Stimulated activated CD8-positive, alpha-beta memory T cell treated with anti-CD3 and anti-CD28 coated beads, Interleukin-12 subunit alpha, Interleukin-12 subunit beta, amount 100 ng/mL, for 4 hours (primary cell): ENCODE measurements at places on chromosomes 5 and 9.

DNA sequence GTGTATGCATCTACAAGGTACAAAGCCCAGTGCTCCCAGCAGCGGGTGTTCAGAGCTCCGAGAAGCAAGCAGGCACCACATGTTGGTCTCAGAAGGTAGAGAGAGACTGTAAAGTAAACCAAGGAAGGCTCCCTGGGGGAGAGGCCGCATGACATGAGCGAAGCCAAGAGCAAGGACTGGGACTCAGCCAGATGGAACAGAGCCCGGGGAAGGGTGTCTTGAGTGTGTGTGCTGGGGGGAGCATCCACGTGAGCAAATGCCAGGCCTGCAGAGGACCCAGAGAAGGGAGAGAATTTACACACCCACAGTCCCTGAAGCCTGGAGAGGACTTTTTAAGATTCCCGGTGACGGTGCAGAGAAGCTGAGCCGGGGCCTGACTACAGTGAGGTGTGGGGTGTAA is 15.2 kb upstream of the KCNIP1 start:
- DNase-seq, result no peak

DNA sequence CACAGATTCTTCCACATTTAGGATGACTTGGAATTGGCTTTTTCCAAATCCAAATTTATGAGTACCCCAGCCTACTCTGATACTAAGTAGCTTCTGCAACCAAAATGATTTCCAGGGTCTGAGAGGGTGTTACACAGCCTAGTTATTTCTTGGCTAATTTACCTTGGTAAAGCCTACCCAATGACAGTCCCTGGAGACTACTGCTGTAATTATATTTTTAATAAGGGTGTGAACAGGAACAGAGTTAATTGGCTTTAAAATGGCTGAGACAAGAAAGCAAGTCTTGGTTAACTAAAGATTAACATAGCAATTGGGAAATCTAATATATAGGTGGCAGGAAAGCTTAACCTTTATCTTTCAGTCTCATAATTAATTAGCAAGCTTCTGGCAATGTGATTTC is 9.3 kb downstream of the PRLR start:
- DNase-seq, result no peak

- no peak for DNase-seq
Measured at GRCh38 chr9:111909444-111909843, 12.8 kb downstream of the UGCG start.

GRCh38 chr9:137123468-137123837 is 8.9 kb upstream of the DPP7 start:
- DNase-seq, result no peak

GRCh38 chr5:36017004-36017403 is 25.8 kb upstream of the UGT3A1 start:
- no peak for DNase-seq

GRCh38 chr9:3862561-3862960 is 336.8 kb upstream of the RFX3 start:
- DNase-seq, result no peak

DNA sequence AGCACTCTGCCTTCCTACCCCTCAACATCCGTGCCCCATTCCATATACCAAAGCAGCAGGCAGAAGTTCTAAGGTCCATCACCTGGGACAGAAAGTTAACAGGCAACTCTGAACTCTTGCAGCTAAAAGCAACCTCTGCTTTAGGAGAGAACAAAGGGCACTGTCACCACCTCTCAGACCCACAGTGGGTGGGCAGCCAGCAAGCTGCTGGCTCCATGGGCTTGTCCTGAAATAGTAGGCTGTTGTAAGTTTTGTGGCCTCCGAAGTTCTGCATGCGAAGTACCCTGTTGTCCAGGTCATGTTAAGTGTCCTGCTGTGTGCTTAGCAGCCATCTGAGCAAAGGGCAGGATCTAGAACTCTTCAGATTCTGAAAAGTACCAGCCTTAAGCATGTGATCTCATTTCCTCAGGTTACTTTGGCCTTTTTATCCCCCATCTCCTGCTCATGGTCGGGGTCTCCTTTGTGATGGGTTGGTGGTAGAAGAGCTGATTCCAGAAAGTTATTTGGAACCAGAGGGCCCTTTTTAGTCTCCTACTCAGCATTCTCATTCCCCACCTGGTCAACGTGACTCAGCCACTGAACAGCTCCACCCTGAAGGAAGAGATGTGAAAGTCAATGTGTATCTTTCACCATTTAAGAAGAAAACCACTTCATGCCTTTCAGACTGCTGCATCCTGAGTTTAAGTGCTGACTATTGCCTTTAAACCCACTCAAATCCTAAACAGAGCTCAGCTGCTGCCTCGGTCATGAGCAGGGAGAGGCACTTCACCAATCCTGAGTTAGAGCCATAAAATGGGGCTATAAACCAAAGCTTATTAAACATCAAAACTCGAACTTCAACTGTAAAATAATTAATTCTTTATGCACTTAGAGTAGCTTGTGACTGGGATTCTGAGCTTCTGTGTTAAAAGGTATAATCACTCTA is 121.4 kb downstream of the DPYSL3 start:
- DNase-seq, result no peak

GRCh38 chr9:117290306-117290840 is 124.5 kb downstream of the ASTN2 start:
- DNase-seq, result no peak

- no peak for DNase-seq
Measured at GRCh38 chr9:110440796-110441195, 103.1 kb upstream of the TXNDC8 start.

DNA sequence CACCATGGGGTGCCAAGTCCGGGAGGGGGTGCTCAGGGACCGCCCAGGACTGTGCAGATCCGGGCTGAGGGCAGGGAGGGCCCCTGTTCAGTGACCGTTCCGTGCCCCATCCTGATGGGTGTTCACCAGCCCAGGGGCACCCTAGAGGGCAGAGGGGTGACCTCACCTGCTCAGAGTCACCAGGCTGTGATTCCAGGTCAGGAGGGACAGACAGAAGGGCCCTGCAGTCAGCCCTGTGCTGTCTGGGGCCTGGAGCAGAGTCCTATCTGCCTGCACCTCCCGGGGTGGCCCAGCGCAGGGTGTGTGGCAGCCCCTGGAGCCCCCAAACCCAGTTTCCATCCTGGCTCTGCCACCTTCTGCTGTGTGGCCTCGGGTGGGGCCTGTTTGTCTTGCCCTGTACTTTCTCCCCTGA is 241.9 kb downstream of the PBX3 start:
- no peak for DNase-seq

- no peak for DNase-seq
Measured at GRCh38 chr9:114787781-114788498, 17.9 kb downstream of the TNFSF15 start.

DNA sequence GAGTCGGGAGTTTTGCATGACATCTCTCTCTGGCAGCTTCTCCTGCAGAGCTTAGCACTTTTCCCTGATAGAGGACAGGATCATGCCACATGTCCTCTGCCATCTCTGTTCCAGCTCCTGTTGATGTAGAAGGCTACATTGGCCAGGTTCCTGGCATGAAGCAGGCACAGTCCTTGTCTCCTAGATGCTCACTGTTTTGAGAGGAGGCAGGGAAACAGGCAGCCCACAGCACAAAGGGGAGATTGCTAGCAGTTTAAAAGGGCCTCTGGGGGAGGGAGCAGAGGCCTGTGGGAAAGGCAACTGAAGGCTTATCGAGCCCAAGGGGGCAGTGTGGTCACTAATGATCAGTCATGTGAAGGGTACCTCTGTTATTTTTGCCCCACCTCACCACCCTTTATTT is 10.7 kb downstream of the ARHGAP26 start:
- DNase-seq, result no peak

- DNase-seq, result no peak
Measured at GRCh38 chr5:148760945-148761638, 65.3 kb upstream of the ADRB2 start.

DNA sequence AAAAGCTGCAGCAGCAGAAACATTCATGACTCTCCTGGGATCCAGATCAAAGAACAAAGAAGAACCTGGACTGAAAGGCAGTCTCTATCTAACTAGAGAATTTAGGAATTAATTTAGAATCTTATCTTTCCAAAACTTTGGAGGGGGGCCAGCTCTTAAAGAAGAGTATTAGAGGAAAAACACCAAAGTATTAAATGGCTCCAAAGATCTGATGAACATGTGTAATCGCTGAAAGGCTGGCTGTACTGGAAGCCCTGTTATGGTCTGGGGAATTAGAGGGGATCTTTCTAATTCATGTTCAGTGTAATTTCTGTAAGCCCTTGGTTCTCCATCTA is 316.8 kb downstream of the CWC27 start:
- no peak for DNase-seq

DNA sequence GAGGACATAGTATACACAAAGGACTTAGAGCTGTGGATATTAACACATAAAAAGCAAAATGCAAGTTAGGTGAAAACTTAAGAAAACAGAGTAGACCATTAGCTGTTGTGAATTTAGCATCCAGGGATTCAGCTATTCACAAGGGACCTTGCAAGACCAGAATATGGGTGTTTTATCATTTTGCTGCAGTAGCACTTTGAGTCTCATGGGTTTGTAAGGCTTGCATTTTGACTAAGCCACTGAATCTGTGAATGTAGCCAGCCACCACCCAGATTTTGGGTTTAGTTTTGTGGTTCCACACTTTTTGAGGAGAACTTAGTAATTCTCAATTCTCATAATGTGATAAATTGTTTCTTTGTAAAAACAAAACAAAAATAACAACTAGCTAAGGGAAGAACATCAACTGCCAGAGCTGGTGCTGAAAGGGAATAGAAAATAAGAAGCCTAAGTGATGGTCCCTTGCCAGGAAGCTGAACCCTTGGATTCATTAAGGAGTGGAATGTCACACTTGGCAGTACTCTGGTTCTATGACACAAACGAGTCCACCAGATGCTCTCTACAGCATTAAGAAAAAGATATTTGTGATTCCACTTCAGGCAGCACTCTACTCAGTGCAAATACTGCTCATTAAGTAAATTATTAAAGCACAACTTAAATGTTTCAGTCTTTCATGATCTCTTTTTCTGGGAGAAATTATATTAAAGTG is 557.4 kb upstream of the ZNF462 start:
- DNase-seq, result no peak

DNA sequence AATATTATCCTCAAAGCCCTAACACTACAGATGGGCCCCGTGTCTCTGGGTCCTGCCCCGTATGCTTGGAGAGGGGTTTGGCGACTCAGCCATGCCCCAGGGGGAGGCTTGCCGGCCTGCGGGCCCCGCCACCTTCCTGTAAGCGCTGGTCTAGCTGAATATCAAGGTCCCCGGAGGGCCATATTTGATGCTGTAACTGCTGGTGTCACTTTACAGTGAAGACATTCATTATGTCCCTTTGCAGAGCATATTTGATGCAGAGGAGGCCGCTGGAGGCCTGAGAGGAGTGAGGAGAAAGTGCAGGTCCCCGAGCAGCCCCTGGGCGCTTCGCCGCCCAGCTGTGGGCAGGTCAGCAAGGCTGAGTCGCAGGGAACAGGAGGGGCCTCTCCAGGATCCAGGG is 16.8 kb downstream of the IRX4 start:
- no peak for DNase-seq

DNA sequence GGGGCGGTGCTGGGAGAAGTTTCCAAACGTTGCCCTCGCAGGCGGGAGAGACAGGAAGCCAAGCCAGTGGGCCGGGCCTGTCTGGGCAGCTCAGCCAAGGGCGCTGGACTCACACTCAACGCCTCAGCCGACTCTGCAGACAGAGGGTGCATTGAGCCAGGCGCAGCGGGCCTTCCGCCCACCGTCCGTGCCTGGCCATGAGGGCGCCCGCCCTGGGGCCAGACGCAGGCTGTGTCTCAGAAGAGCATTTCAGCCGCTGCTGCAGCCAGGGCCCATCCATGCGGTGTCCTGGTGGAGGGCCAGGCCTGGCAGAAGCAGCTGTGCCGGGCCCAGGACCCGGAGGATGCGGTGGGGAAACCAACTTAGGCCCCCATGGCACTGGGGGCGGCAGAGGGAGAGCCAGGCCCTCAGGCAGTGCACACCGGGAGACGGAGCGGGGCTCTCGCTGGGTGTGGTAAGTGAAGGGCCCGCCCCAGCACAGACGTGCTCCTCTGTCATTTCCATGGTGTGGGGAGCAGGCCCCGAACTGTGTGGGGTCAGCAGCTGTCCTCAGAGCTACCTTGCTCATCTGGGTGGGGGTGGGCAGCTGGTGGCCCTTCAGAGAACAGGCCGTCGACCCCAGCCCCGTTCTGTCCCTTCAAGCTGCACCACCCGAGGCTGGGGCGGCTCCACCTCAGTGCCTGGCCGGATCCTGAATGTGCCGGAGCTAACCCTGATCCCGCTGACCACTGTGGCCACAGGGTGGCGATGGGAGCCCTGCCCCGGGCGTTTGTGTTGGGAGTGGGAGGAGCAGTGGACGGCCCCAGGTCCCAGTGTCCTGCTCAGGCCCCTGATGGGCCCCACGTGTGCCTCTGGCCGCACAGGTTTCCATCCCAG is 18.0 kb downstream of the DNLZ start:
- DNase-seq, result no peak

GRCh38 chr9:73683862-73684591 is 532.4 kb downstream of the ANXA1 start:
- no peak for DNase-seq

- DNase-seq, result no peak
Measured at GRCh38 chr5:168770996-168771395, 191.8 kb upstream of the PANK3 start.

- DNase-seq, result no peak
Measured at GRCh38 chr9:120914396-120914795, 12.2 kb downstream of the TRAF1 start.

DNA sequence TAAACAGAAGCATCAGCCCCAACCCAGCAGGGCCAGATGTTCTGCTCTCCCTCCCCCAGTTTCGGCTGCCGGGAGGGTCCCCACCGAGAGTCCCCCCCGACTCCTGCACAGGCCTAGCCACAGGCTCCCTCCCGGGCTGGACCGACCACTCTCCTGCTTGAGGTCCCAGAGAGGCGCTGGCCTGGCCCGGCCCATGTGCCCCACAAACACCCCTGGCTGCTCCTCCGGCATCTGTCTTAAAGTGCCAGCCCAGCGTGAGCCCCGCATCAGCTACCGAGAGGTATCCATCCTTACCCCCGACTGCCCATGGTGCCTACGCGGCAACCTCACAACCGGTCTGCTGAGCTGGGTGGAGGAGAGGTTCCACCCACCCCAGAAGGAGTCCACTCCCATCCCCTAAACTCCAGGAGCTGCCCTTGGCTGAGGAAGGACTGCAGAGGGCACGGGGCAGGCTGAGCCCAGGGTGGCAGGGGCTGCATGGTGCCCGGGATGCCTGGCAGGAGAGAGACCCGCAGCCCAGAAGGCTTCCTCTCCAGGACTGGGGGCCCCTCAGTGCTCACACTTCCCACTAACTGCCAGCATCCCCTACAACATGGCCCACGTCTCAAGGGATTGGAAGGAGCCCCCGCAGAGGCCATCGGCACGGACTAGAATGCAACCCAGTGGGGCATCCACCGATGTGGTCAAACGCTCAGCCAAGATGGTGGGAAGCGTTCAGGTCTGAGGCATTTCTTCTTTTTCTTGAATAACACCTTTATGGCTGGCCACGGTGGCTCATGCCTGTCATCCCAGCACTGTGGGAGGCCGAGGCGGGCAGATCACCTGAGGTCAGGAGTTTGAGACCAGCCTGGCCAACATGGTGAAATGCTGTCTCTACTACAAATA is 15.6 kb upstream of the EGFL7 start:
- no peak for DNase-seq

DNA sequence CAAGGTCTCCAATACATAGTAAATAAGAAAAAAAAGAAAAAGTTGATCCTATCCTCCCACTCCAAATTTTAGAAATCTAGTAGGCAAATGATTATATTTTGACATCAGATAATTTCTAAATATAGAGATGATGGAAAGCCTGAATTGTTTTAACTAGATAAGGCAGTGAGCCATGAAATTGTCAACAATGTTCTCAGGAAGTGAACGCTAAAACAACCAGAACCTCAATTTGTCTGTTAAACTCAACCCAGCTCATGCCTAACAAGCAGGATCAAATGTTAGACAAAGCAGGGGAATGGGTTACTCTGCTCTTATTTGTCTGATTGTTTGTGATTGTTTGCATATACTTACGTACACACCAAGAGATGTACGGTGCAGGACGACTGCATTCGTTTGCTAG is 49.2 kb downstream of the ESM1 start:
- no peak for DNase-seq
